Activated CD4-positive, alpha-beta memory T cell treated with anti-CD3 and anti-CD28 coated beads, Interleukin-2, amount 10 ng/mL, durations not matched to agents 7 days and 5 days (primary cell): ENCODE measurements at places on chromosomes 3 and 15.

GRCh38 chr15:82146576-82146975 is 100.8 kb upstream of the MEX3B start:
- DNase-seq = no peak

GRCh38 chr3:13710251-13710650 is 161.3 kb downstream of the FBLN2 start:
- no peak for DNase-seq

DNA sequence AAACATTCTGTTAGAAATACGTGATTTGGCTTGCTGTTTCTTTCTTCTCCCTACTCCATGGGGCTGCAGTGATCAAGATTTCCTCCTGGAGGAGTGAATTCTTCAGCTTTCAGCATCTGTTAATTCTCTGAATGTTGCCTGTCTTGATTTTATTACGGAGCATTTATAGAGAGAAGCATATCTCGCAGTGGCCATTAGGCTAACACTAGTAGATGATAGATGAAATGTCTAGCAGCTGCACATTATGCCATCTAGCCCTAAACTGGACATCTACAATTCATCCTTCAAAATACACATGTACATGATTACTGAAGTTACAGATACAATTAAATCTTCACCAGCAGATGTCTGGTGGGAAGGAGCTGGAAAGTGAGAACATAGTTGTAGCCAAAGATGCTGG is 769.8 kb upstream of the NECTIN3 start:
- DNase-seq = no peak

DNA sequence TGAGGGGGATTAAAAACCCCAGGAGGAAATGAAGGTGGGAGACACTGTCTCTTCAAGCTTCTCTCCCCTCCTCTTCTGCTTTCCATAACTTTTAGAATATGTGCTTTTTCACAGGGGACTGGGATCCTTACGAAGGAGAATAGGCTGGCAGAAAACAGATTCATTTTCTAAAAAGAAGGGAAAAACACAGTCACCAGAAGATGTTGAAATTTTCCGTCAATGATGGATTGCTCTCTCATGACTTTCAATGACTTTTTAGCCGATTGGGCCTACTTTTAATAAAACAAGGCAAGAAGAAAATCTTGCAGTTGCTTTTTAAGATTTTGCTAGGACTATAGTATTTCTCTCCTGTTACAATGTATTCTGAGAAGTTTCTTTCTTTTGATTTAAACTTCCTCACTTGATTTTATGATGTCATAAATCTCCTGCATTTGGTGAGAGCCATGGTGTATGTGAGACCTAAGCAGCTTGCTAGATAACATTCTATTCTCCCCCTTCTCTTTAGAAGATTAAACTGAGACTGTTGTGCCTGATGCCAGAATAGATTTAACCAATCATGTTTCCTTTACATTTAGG is 241.2 kb downstream of the FEZF2 start:
- DNase-seq = no peak

DNA sequence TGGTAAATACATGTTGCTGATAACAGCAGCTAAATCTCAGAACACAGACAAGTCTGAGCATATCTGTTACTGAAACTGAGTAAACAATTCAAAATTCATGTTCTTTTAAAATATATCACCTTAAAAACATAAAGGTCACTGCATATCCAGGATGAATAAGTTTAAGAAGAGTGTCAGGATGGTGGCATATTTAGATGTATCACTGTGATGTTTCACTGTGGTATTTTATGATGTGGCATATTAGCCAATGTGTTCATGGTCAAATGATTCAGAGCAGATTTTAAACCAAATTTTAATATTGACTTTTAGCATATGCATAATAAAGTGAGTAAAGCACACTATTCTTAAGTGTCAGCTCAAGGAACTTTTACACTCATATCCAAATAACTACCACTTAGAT is 346.4 kb upstream of the DPPA4 start:
- no peak for DNase-seq

DNA sequence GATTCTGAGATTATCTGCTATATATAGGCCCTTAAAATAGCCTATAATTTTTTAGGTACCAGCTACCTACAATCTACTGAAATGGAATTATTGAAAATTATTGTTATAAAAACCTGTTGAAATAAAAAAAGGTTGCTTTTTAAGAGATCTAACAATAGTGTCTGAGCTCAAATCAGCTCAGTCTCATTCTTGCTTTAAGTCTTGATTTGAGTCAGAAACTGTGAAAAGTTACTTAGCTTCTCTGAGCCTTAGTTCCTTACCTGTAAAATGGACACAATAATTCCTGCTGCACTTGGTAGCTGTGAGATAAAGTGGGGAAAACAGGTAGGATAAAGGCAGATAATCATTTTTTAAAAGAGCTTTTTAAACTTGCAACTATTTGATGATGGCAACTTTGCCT is 118.8 kb upstream of the UBE2E2 start:
- DNase-seq = no peak

DNA sequence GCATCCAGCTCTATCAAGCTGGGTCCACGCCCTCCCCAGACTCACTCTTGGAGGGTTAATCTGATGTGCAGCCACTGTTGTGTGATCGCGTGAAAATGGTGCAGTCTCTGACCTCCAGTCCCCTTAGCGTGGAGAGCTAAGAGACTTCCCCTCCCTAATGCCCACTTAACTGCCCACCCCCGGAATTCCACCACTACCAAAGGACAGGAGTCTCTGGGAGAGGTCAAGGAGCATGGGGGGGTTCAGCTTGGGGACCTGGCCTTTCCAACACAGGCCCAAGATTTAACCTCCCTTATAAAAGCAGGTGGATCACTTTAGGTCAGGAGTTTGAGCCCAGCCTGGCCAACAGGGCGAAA is 48.8 kb downstream of the CCDC12 start:
- no peak for DNase-seq

DNA sequence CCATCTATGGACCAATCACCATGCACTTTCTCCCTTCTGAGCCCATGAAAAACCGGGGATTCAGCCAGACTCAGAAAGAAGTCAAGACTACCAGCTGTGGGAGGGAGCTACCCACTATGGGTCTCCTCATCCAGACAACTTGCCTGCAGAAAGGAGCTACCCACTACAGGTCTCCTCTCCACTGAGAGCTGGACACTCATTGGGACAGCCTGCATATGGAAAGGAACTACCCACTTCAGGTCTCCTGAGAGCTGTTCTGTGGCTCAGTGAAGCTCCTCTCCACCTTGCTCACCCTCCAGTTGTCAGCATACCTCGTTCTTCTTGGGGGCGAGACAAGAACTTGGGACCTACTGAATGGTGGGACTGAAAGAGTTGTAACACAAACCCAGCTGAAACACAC is 22.3 kb upstream of the ZBED2 start:
- DNase-seq = no peak
